ENCODE measurements at places on chromosomes 1 and 21. TPM values are rescaled to one million over a fixed set of nuclear protein-coding genes. Genes with fewer than 3 reads are reported as not detected.

GRCh38 chr1:228825840-228826484 is 90.7 kb downstream of the RHOU start:
- DNase-seq = no peak

DNA sequence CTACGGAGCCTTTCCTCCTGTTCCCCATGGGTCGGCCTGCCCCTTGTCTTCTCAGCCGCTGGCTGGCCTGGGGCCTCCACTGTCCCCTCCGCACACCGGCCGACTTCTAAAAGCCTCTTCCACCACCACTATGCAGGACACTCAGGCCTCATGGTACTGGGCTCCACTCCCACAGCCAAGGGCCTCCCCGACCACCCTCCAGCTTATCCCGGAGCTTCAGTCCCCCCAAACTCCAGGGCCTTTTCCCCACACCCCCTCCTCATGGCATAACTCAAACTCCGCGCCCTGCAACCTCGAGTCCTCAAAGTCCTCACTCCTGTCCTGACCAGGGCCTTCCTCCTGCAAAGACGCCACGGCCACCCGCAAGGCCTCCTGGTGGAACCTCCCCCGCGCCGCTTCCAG is 2.0 kb downstream of the LRRC41 start:
- no peak for DNase-seq

GRCh38 chr1:63703701-63704107 is 70.1 kb upstream of the ROR1 start:
- no peak for DNase-seq

GRCh38 chr1:179955731-179956130 is 1.1 kb downstream of the CEP350 start:
- no peak for DNase-seq

- no peak for DNase-seq
These were observed 42.6 kb downstream of the TESK2 start for GRCh38 chr1:45448357-45448756.

DNA sequence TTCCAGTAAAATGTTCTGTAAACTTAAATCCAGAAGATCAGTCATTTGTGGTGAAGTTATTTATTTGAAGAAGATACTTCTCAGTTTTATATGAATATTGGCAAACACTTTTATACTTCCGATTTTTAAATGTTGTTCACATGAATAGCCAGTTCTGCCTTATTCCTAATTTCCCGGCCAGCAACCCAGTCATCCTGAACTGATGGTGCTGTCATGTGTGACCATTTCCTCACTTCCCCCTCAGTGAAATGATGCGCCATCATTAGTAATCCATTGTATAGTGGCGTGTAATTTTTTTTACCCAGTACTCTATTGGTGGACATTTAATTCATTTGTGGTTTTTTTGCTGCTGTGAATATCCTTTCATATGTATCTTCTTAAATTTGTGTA is 16.4 kb downstream of the GPSM2 start:
- DNase-seq = no peak

GRCh38 chr1:2607641-2608091 is 21.1 kb downstream of the PRXL2B start:
- DNase-seq = no peak

- no peak for DNase-seq
These were observed 254.1 kb downstream of the TRABD2B start for GRCh38 chr1:47742890-47743760.

The ZBTB18 gene
- total RNA-seq = 18.7 TPM

The CASQ1 gene
- total RNA-seq = not detected

The PTGFR gene
- 51.0 TPM for total RNA-seq

The EVA1B gene
- total RNA-seq = 35.8 TPM

The FNDC5 gene
- 0.49 TPM for total RNA-seq

All from M059J (cell line).